ENCODE measurements at places on chromosomes 6 and 20. TPM values are rescaled to one million over a fixed set of nuclear protein-coding genes. Genes with fewer than 3 reads are reported as not detected.

DNA sequence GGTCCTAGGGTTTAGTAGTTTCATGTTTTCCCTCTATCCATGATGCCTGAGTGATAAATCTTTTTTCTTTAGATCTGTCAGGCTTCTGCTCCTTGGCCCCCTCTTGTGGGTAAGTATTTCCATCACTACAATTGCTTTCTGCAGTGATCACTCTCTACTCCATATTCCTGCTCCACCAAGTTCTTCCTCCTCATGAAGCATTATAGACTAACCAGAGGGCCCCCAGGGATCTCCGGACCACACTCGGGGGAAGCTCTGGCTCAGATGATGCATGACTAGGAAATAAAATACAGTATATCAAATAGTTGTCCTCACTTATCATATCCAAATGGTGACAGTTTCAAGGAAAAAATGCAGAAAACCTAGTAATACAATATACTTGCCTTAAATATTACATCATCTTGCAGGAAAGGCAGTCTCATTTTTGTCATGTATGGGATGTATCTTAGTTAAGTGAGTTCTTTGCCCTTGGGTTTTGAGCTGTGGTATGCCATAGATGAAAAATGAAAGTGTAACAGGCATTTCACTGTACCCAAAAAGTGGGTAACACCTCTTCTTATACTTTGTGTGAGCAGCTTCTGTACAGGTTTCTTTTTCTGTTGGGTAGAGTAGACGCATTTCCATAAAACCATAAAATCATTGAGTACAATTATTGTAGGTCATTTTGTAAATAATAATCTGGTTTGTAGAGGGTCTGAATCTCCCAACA, 200.9 kb upstream of the EYA4 start:
- no peak overlapping the region for H3K4me3 ChIP-seq
- no peak overlapping the region for H3K27ac ChIP-seq
- DNase-seq = no peak
- no peaks in the 10 kb centered on the region for H3K36me3 ChIP-seq
- H3K27me3 ChIP-seq = no peaks in the 10 kb centered on the region

GRCh38 chr6:50791900-50792508, 26.7 kb upstream of the TFAP2B start:
- H3K27me3 ChIP-seq = no peaks in the 10 kb centered on the region
- no peak for DNase-seq
- H3K4me1 ChIP-seq = no peaks in the 10 kb centered on the region
- no peak overlapping the region for H3K27ac ChIP-seq
- no peak overlapping the region for H3K4me3 ChIP-seq

GRCh38 chr6:106715922-106716321, 86.5 kb downstream of the QRSL1 start:
- no peaks in the 10 kb centered on the region for H3K4me1 ChIP-seq
- no peaks in the 10 kb centered on the region for H3K36me3 ChIP-seq
- no peak overlapping the region for H3K27ac ChIP-seq
- H3K27me3 ChIP-seq = no peaks in the 10 kb centered on the region
- no peak overlapping the region for H3K4me3 ChIP-seq

- no peak overlapping the region for H3K27ac ChIP-seq
- H3K36me3 ChIP-seq = peaks cover 27% of the 10 kb centered on the region
- no peaks in the 10 kb centered on the region for H3K27me3 ChIP-seq
- no peak for DNase-seq
- H3K4me3 ChIP-seq = no peak overlapping the region
These were observed 59.5 kb downstream of the ZMYND8 start for GRCh38 chr20:47296950-47297349.

Gene STK4
- 25.8 TPM for total RNA-seq

DNA sequence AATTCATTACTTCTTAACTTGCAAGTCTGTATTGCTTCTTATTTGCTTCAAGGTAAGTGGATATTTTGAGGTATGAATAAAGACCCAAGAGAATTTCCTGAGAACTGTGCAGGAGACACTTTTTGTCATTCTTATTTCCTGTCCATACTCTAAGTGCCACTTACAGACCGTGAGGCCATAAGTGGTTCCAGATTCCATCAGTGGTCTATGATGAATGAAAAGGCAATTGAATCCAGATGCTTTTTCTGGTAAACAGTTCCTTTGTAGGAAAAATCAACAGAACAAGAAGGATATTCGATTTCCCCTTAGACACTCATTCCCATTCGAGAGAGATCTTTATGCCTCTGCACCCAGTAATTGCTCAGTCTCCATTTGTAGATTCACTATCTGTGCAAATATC, 58.3 kb upstream of the PDE10A start:
- no peak overlapping the region for H3K27ac ChIP-seq
- H3K4me3 ChIP-seq = no peak overlapping the region
- no peak for DNase-seq
- H3K36me3 ChIP-seq = no peaks in the 10 kb centered on the region
- no peaks in the 10 kb centered on the region for H3K4me1 ChIP-seq
- H3K27me3 ChIP-seq = no peaks in the 10 kb centered on the region

- peak overlapping the region; percentile 83 for H3K27ac ChIP-seq
- H3K36me3 ChIP-seq = no peaks in the 10 kb centered on the region
- DNase-seq = peak; percentile 90
- no peak overlapping the region for H3K4me3 ChIP-seq
These were observed 10.6 kb downstream of the RPS10 start for GRCh38 chr6:34414999-34415858.

- H3K27me3 ChIP-seq = no peaks in the 10 kb centered on the region
- H3K27ac ChIP-seq = no peak overlapping the region
- no peak for DNase-seq
- no peaks in the 10 kb centered on the region for H3K4me1 ChIP-seq
- no peak overlapping the region for H3K4me3 ChIP-seq
These were observed 12.5 kb downstream of the SIRT5 start for GRCh38 chr6:13586603-13587542.

DNA sequence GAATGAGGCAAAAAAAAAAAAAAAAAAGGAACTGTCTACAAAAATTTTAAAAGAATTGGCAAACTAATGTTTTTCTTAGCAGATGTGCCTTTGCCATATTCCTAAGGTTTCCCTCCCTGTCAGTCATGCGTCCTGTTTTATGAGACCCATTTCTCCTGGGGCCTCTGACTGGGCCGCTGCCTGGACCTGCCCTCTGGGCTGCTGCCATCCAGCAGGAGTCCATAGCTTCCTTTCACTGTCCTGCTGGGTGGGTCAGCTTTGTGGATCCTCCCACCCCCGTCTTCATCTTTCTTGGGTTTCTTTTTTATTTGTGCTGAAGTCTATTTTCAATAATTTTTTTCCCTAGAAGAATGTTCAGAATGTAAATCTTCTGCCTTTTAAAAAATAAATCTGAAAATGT, 110.8 kb upstream of the SCP2D1 start:
- H3K36me3 ChIP-seq = no peaks in the 10 kb centered on the region
- no peaks in the 10 kb centered on the region for H3K27me3 ChIP-seq
- no peak for DNase-seq
